HT1080 (cell line): ENCODE measurements at places on chromosomes 1 and 21. TPM values are rescaled to one million over a fixed set of nuclear protein-coding genes. Genes with fewer than 3 reads are reported as not detected.

ALX3 gene
- not detected in 2 replicates for total RNA-seq

TMEM222 gene
- 61.1 and 75.0 TPM in 2 replicates for total RNA-seq

GRCh38 chr1:184567637-184568036 lies 180.8 kb downstream of the C1orf21 start:
- peak; percentile 7 for DNase-seq

GRCh38 chr1:68232289-68233148 lies at the start of gene WLS:
WLS (minus strand) TSS chr1:68232523; CDS start chr1:68232299, 224 bp downstream.
- DNase-seq = peak; percentile 83

- no peak for DNase-seq
These were observed 7.2 kb upstream of the CLCA1 start for GRCh38 chr1:86461482-86461881.

PIGV gene
- 9.5 and 13.3 TPM in 2 replicates for total RNA-seq

- DNase-seq = no peak
These were observed 250.3 kb downstream of the SDCCAG8 start for GRCh38 chr1:243505986-243506689.

GRCh38 chr1:170735366-170736263 lies 71.7 kb downstream of the PRRX1 start:
- DNase-seq = no peak

KCNN3 gene
- total RNA-seq = 0.20 and 0.34 TPM in 2 replicates

GRCh38 chr21:42518626-42519025 lies 5.0 kb downstream of the SLC37A1 start:
- no peak for DNase-seq

SPATA45 gene
- total RNA-seq = not detected in 2 replicates

HTR6 gene
- not detected in 2 replicates for total RNA-seq

DNA sequence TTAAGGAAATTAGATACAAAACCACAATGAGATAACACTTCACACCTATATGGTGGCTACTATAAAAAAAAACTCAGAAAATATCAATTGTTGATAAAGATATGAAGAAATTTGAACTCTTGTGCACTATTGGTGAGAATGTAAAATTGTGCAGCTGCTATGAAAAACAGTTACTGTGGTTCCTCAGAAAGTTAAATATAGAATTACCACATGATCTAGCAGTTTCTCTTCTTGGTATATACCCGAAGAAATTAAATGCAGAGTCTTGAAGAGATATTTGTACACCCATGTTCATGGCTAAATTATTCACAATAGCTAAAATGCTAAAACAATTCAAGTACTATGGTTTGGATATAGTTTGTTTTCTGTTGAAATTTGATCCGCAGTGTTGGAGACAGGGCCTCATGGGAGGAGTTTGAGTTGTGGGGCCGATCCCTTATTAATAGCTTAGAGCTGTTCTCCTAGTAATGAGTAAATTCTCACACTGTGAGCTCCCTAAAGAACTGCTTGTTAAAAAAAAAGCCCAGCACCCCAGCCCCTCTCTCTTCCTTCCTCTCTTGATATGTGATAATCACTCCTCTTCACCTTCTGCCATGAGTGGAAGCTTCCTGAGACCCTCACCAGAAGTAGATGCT lies 1412.1 kb downstream of the PLA2G4A start:
- no peak for DNase-seq

- DNase-seq = no peak
These were observed 18.2 kb upstream of the RUNX3 start for GRCh38 chr1:24948079-24948827.

NOTCH2NLA gene
- 26.3 and 31.4 TPM in 2 replicates for total RNA-seq

SELE gene
- total RNA-seq = not detected in 2 replicates

OR6K3 gene
- not detected in 2 replicates for total RNA-seq

DNA sequence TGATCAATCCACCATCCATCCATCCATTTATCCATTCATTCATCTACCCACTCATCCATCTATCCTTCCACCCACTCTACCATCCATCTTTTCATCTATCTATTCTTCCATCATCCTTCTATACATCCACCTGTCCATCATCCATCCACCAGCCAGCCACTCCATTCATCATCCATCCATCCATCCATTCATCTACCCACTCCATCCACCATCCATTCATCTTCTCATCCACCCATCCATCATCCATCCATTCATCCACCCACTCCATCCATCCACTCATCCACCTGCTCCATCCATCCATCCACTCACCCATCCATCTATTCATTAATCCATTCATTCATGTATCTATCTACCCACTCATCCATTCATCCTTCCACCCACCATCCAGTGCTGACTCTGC lies 127.9 kb upstream of the TMPRSS2 start:
- DNase-seq = no peak

OR14A2 gene
- not detected in 2 replicates for total RNA-seq

GCSAML gene
- total RNA-seq = not detected in 2 replicates

GRCh38 chr21:44708866-44709425 lies 2.4 kb downstream of the TSPEAR start:
- DNase-seq = no peak

DNA sequence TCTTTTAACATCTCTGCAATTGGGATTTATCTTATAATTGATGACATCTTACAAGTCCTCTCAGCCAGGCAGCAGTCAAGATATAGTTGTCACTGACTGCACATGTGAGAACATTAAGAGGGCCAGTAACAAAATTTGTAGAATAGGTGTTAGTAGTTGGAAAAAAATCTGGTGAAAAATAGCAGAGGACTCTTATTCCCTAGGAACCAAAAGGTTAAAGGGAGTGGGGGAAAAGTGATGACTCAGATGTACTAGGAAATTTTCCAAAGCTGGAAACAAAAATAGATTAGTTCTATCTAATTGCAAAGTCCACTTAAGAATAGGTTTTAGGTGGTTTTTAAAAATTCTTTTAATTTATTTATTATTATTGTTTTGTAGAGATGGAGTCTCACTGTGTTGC lies 3.6 kb downstream of the NUP210L start:
- no peak for DNase-seq

DNA sequence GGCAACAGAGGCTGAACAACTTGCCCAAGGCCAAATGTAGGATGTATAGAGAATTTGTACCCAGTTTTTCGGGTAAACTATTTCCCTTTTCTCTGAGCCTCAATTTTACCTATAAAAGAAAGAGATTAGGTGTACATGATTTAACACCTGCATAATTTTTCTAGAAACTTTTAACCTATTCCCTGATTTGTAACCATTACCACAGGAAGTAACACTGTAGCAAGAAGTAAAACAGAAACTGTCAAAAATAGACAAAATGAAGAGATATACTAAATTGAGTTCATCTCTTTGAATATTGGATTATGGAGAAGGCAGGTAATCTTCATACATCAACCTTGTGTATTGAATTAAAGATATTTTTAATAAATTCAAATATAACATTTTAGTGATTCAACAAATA lies 136.2 kb downstream of the ZC3H11B start:
- DNase-seq = no peak

- no peak for DNase-seq
These were observed 31.6 kb downstream of the ZMYND12 start for GRCh38 chr1:42424201-42424600.

- no peak for DNase-seq
These were observed 2.7 kb downstream of the GORAB start for GRCh38 chr1:170534626-170535147.

- no peak for DNase-seq
These were observed 5.6 kb downstream of the TMEM234 start for GRCh38 chr1:32216566-32216965.

- DNase-seq = no peak
These were observed 54.7 kb downstream of the STUM start for GRCh38 chr1:226603022-226603857.

AKR7A2 gene
- total RNA-seq = 124 and 139 TPM in 2 replicates

- no peak for DNase-seq
These were observed 67.3 kb downstream of the PUM1 start for GRCh38 chr1:30998171-30998570.

DNA sequence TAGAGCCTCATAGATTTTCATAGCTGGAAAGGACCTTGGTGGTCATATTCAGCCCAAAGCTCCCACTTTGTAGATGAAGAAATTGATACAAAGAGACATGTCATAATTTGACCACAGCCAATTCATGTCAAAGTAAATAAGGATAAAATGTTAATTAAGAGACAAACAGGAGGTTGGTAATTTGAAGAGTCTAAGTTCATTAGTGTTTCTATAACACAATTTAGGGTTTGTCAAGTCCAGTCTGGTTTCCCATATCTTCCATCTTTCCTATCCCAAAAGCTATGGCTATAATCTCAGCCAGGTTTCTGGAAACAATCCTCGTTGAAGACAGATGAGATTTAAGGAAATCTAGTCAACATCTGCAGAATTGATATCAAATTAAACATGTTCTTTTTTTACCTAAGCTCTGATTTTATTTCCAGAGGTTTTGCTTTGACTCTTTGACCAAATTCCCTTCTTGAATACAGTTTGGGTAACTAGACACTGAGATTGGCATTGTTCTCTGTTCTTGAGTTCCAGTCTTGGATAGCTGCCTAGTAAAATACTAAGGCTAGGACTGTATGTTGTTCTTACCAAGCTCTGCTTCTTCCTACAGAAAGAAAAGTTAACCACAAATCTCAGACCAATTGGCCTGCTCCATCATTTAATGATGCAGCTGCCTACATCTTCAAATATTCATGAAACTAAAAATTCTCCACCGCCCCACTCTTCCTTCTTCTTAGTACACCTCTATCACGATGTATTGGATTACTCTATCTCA lies 62.0 kb downstream of the SLC44A5 start:
- DNase-seq = peak; percentile 47

DNA sequence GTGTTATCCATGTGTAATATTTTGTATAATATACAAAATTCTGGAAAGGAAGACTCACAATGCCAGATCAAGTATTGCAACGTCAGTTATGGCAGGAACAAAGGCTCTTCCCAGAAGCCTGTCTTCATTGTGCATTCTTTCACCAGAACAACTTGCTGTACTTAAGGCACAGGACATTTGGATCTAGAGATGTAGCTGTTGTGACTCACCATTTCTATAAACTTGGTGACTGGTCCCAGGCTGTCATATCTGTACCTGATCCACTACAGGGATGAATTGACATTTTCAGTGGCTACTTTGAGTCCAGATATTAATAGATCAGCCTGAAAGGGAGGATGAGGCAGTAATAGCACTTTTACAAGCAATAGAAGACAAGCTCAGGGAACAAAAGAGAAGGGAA lies 299.8 kb downstream of the DISC1 start:
- DNase-seq = no peak

TRIM67 gene
- total RNA-seq = not detected in 2 replicates

- no peak for DNase-seq
These were observed 35.2 kb downstream of the SLC45A1 start for GRCh38 chr1:8352886-8353785.
